GOT3 (cell line): ENCODE measurements at places on chromosomes 11 and 22.

GRCh38 chr11:10592331-10592730, 23.9 kb upstream of the LYVE1 start:
- no peak for DNase-seq

GRCh38 chr22:31537019-31537535, 40.7 kb downstream of the SFI1 start:
- no peak for DNase-seq

DNA sequence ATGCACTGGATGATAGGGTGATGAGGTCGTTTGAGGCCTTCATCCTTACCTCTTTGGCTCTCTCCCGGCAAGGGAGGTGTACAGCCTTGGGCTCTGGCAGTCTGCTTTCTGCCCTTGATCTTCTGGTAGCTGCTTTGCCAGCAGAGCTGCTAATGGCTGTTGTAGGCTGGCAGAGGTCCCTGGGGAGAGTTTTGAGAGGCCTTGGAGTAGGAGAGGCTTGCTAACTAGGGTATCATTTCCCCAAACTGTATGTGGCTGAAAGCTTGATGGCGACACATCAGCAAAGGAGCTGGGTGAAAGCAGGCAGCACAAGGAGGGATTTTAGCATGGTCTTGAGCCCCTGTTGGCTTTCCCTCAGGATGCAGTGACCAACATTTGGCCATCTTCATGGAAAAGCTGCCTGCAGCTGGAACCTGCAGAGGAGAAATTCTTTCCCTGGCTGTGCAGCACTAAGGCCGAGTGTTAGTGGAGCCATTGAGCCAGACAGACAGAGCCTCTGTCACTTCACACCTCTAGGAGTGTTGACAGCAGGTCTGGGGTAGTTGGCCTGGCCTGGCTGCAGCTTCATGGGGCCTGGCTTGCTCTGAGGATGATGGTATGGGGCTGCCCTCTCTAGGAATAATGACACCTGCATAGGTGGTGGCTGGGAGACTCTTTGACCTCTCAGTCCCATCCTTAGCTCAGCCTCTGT, 3.5 kb upstream of the AMPD3 start:
- DNase-seq = no peak

DNA sequence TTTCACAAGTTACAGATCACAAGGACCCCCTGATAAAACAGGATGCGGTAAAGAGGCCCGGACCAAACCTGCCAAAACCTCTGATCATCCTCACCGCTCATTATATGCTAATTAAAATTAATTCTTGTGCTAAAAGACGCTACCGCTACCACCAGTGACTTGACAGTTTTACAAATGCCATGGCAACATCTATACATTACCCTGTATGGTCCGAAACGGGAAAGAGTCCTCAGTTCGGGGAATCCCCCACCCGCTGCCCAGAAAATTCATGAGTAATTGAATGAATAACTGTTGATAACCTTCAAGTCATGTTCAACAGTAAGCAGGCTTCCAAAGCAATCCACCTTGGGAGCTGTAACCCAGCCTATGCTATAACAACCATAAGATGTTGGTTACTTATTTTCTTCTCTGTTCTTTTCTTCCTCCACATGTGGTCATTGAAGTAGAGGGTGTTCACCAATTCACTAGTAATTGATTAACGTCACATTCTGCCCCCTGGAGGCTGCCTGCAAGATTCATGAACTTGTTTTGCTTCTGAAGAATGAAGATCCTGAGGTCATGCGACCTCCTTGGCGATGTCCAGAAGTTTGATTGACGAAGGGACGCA, 20.6 kb downstream of the APOBEC3H start:
- DNase-seq = no peak

GRCh38 chr11:10275714-10276113, 18.3 kb downstream of the SBF2 start:
- DNase-seq = no peak

DNA sequence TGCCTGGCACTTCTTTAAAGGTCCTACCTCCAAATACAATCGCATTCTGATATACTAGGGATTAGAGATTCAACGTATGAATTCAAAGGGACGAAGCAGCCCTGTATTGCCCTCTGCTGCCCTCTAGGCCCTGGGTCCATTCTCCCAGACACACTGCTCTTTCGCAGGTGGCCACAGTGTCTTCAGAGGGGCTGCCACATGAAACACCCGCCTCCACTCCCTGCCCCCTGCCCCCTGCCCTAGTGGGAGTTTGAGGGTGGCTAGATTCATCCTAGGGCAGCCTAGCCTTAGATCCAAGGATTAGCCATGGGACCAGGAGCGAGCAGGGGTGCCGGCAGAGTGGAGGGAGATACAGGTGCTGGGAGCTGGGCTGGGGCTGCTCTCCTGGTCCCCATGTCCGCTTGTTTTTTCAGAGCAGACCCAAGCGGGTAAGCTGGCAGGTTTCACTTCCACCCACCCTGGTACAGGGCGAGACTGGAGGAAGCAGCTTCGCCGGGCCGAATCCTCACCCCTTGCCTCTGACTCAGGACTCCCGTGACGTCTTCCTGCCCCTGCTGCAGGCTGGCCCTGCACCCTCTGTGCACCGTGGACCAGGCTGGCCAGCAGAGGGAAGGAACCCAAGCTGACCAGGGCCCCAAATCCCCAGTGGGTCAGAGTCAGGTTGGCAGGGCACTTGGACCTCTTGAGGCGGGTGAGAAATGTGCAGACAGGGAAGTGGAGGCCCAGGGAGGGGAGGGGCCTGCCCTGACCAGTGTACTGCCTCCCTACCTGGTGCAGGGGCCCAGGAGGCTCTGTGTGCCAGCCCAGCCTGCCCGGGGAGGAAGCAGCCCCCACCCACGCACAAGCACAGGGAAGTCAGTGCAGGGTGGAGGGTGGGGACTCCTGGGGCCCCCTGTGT, 28.4 kb upstream of the HMOX1 start:
- no peak for DNase-seq

- DNase-seq = no peak
Measured at GRCh38 chr22:46482056-46482675, 55.3 kb downstream of the CELSR1 start.

- no peak for DNase-seq
Measured at GRCh38 chr11:116517584-116517983, 255.2 kb downstream of the BUD13 start.

- no peak for DNase-seq
Measured at GRCh38 chr11:103396237-103396636, 287.0 kb downstream of the DYNC2H1 start.

DNA sequence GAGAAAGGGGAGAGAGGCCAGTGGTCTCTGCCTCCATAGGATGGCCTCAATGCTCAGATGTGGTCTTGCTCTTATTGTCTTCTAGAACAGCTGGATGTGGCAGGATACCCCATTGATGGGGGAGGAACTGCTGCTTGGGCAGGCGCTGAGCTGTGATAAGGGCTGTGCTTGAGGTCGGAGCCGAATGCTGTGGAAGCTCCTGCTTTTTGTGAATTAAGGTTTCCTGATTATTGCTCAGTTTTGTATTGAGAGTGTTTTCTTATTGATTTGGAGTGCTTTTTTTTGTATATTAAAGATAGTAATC, 57.2 kb downstream of the CABIN1 start:
- no peak for DNase-seq
